ENCODE measurements at places on chromosomes 5 and 9. TPM values are rescaled to one million over a fixed set of nuclear protein-coding genes. Genes with fewer than 3 reads are reported as not detected.

DIPK1B gene
- 2.2 TPM for total RNA-seq

FAM169A gene
- 0.17 TPM for total RNA-seq

CARTPT gene
- total RNA-seq = not detected

GPX3 gene
- 18.4 TPM for total RNA-seq

IRX1 gene
- not detected for total RNA-seq

FRRS1L gene
- total RNA-seq = 0.50 TPM

PCA3 gene
- total RNA-seq = not detected

TLX3 gene
- not detected for total RNA-seq

IFNA7 gene
- total RNA-seq = not detected

CTXN3 gene
- not detected for total RNA-seq

CSF1R gene
- total RNA-seq = under 0.01 TPM

NSUN2 gene
- total RNA-seq = 40.9 TPM

DMGDH gene
- total RNA-seq = 2.5 TPM

RORB gene
- 0.87 TPM for total RNA-seq

PCDHGA10 gene
- 14.7 TPM for total RNA-seq

ATG12 gene
- total RNA-seq = 103 TPM

ACTBL2 gene
- not detected for total RNA-seq

SOX30 gene
- total RNA-seq = under 0.01 TPM

SH3PXD2B gene
- total RNA-seq = 41.2 TPM

PCDHA4 gene
- 0.29 TPM for total RNA-seq

CCDC112 gene
- total RNA-seq = 12.1 TPM

BRD8 gene
- total RNA-seq = 60.1 TPM

ZNF462 gene
- total RNA-seq = 17.0 TPM

LAMC3 gene
- 0.33 TPM for total RNA-seq

CEL gene
- total RNA-seq = 0.66 TPM

GPX8 gene
- total RNA-seq = 124 TPM

DBH gene
- not detected for total RNA-seq

GRXCR2 gene
- total RNA-seq = not detected

AGXT2 gene
- 0.17 TPM for total RNA-seq

ARL14EPL gene
- not detected for total RNA-seq

DEPDC1B gene
- total RNA-seq = 1.7 TPM

GFM2 gene
- 34.9 TPM for total RNA-seq

EIF4E1B gene
- total RNA-seq = not detected

SPOCK1 gene
- total RNA-seq = 36.1 TPM

F2R gene
- total RNA-seq = 170 TPM

MAMDC2 gene
- 3.2 TPM for total RNA-seq

PRKAA1 gene
- 163 TPM for total RNA-seq

CNTNAP3 gene
- 0.15 TPM for total RNA-seq

POU5F2 gene
- 0.99 TPM for total RNA-seq

OSMR gene
- total RNA-seq = 73.0 TPM

ARID3C gene
- total RNA-seq = not detected

PCDHGA2 gene
- 6.6 TPM for total RNA-seq

AHRR gene
- 86.8 TPM for total RNA-seq

IFNB1 gene
- not detected for total RNA-seq

IGIP gene
- 11.9 TPM for total RNA-seq

CFAP90 gene
- 0.17 TPM for total RNA-seq

ZDHHC11B gene
- total RNA-seq = 0.29 TPM

IGFBPL1 gene
- not detected for total RNA-seq

PPP6C gene
- 15.6 TPM for total RNA-seq

FGD3 gene
- total RNA-seq = not detected

NME5 gene
- 2.6 TPM for total RNA-seq

TNFAIP8 gene
- total RNA-seq = 49.6 TPM

PCDHA6 gene
- total RNA-seq = 0.50 TPM

MARCHF11 gene
- not detected for total RNA-seq

XRCC4 gene
- total RNA-seq = 6.6 TPM

CDH10 gene
- total RNA-seq = 0.83 TPM
